Thoracic aorta (tissue), 2 donors: ENCODE measurements at places on chromosomes 2 and 18.

- DNase-seq, result no peak
Measured at GRCh38 chr2:216475767-216476166, 22.9 kb upstream of the RPL37A start.

GRCh38 chr2:40028792-40029488 lies 249.9 kb upstream of the THUMPD2 start:
- no peak for DNase-seq

- no peak for DNase-seq
Measured at GRCh38 chr2:232374356-232374755, 4.2 kb upstream of the ALPP start.

GRCh38 chr2:236744716-236745115 lies 175.1 kb downstream of the ACKR3 start:
- DNase-seq, result no peak

DNA sequence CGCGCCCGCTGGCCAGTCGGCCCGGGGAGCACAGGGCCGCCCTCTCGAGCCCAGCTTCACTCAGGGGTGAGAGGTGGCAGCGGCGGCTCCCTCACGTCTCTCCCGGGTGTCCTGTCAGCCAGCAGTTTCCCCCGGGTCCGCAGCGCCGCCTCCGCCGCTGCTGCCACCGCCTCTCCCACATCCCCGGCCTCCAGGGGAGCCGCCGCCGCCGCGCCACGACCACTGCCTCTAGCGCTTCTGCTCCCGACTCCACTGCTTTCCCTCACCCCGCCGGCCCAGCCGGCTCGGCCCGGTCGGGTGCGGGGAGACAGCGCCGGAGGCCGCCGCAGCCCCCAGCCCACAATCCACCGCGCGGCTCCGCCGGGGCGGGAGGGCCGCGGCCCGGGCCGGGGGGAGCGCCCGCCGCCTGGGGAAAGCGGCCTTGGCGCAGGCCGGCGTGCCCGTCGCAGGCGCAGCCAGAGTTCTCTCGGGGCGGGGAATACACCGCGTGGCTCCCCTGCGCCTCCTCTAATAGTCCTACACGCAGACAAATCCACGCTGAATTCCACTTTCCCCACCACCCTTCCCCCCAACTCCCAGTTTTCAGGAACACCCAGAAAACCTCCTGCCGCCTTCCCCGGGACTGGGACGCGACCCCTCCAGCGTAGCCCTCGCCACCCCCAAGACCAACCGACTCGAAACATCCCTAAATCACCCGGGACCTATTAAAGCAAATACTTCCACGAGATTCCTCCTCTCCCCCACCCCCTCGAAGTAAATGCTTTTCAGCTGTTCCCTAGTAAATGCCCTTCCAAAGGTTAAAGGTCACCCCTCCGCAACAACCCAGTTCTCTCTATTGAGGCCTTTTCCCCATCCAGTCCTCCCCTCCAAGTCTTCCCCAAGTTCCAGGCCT lies at the start of gene VPS54:
Gene VPS54 (minus strand): TSS at position 346 of the 892 bp plus-strand sequence. CDS start 35,429 bp downstream, outside the sequence.
- no peak for DNase-seq
